ENCODE measurements at places on chromosomes 3 and 15.

DNA sequence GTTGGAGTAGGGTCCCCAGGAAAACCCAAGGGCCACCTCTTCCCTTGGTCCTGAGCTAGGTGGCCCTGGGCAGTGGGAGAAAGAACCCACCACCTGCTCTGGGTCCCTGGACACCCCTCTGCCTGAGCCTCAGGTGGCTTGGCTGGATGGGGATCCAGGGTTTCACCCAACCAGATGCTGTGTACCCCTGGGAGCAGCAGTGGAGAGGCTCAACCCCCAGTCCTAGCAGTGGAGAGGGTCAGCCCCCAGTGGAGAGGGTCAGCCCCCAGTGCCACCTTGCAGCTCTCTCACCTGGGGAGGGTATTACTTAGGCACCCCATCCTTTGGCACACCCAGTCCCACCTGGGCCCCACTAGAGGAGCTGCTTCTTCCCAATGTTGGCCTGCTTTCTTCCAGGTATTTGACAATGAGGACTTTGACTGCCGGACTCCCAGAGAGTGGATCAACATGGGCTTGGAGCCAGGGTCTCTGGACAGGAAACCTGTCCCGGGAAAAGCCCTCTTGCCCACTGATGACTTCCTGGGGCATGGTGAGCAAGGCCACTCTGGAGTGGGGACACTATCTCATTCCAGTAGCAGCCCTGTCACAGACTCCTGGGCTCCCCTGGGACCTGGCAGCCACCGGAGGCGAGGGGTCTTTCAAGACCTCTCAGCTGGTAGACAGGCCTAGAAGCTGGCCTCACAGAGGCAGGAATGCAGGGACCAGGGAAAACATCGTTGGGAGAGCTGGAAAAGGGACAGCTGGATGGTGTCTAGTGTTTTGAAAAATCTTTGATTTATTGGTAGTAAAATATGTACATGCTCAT is 11.6 kb downstream of the DNAH1 start:
- no peak for DNase-seq

- no peak for DNase-seq
Measured at GRCh38 chr15:60070838-60071493, 66.9 kb downstream of the FOXB1 start.

DNA sequence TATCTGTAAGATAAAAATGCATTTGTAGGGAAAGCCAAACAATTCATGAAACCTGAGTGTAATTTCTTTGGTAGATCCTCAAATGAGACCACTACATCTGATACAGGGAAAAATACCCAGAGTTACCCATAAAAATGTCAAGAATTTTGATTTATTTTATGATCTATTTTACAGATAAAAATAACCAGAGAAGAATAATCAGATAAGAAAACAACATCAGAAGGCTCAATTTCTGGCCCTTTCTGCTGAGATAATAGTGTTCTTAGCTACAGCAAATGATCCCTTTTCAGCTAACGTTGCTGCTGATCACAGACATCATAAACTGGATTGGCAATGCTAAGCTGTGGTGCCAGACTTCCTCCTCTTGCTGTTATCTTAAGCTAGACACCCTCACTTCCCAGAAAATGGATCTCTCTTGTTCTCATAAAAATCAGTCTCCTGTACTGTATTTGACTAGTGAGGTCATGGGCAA is 21.3 kb upstream of the TMEM108 start:
- DNase-seq, result no peak

DNA sequence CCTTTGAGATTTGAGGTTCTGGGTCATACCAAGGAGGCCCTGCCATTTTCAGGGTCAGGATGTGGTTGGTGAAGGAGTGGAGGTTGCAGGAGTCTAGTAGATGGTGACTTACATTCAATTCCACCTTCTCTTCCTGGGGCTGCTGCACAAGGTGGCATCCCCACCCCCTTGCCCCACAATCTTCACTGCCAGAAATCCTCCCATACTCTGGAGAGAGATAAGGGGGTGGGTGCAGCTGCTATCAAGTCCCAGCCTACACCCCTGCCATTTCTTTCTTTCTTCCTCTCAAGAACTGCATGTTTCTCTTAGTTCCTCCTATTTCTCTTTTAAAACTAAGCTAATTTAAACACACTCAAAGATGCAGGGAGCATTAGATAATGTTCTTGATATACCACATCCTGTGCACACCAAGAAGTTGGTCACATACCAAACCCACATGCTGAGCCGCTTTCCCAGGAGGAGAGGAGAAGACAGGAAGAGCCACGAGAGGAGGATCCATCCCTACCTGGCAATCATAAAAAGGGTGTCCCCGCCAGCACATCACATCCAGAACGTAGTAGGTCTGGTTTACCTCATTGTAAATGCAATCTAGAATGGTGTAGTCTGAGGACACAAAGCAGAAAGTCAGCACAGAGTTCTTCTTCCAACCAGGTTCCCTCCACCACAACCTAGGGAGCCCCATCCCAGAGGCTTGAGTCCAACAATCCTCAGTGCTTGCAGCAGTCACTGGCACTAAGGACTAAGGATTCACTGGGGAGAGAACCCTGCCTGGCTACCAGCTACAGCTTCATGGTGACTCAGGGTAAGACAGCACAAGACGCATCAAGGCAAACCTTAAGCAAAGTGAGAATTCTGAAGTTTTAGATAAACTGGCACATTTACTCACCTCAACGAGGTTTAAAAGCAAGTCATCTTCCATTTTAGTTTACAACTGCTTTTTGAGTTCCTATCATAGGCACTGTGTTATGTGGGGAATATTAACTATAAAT is 18.5 kb downstream of the SNUPN start:
- DNase-seq, result peak; percentile 74

- DNase-seq, result no peak
Measured at GRCh38 chr3:94525043-94525442, 462.2 kb downstream of the NSUN3 start.

DNA sequence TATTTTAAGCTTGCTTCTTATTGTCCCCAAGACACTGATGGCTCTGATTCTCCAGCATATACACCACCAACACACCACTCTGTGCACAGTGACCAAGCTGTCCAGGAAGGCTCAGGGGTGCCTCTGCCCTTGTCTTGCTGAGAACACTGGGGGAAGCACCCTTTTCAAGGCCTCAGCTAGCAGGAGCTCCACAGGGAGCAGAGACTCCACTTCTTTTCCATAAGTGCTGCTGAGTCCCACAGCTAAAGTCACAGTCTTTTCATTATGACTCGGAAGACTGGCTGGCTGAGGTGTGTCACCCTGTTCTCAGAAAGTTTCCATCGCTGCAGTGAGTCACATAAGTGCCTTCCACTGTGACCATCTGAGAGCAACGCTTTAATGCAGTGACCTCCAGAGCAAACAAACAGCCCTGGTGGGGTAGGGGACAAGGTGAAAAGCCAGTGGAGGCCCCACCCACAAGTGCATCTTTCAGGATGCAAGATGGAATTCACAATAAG is 226.9 kb upstream of the CHRNA7 start:
- no peak for DNase-seq

DNA sequence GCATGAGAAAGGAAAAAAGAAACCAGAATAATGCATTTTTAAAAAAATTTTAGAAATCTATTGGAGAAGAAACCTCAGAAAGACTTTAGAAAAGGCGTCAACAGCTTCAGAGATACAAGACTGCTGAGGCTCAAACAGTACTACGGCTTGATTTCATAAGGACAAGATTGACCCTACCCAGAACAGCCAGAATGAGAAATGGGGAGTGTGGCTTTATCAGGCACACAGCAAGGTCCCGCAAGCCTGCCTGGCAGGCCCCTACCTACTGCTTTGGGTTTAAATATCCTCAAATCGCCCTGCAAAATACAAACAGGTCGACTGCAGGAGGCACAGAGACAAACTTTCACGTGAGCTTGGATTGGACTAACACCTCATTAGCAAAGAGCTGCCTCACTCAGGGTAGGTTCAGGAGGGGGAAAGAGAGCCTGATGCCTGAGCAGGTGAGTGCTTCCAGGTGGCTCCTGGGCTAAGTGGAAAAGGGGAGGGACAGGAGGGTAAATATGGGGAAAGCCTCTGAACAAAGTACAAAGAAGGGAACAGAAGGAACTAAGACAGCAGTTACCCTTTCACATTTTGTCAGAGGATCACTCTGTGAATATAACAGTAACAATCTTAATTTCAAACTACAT is 87.5 kb downstream of the RORA start:
- no peak for DNase-seq

- DNase-seq, result no peak
Measured at GRCh38 chr3:62870321-62870720, 4.9 kb downstream of the CADPS start.

- DNase-seq, result no peak
Measured at GRCh38 chr3:139425745-139426400, 36.4 kb upstream of the COPB2 start.

GRCh38 chr3:65562447-65562846 is 476.3 kb downstream of the MAGI1 start:
- DNase-seq, result no peak

GRCh38 chr3:99624496-99625236 is 13.7 kb upstream of the COL8A1 start:
- DNase-seq, result no peak

GRCh38 chr15:67070150-67070549 is 4.7 kb downstream of the SMAD3 start:
- no peak for DNase-seq

- DNase-seq, result no peak
Measured at GRCh38 chr3:171178714-171179113, 152.2 kb upstream of the SLC2A2 start.

GRCh38 chr3:183782576-183783276 is 42.7 kb downstream of the MAP6D1 start:
- DNase-seq, result no peak

DNA sequence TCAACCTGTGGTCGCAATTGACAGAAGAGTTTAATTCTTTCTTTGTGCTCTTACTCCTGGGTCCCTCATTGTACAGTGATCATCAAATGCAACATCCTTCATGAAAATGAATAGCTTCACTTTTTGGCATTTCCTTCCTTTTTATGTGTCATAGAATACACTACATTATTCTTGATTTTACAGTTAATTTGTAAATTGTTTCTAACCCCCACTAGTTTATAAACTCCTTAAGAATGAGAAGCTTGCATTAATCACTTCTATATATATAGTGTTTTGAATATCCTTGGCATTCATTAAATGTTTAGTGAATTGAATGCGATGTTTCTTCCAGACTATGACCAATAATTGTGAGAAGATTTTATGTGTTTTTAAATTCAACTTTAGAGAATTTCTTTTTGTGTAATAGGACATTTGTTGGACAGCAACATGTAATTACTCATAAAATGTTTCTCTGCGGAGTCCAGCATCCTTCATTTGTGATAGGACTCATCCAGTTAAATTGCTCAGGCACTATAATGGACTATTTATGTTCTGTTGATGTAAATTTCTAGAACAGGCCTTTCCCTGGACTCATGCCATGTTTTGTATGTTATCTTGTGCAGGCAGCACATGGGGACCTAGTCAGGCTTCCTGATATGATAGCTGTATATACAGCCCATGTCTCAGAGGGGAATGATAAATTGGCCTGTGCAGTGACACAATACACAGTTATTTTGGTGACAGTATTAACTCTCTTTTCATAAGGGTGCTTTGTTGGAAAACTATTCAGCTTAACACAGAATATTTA is 51.3 kb downstream of the MBNL1 start:
- no peak for DNase-seq

DNA sequence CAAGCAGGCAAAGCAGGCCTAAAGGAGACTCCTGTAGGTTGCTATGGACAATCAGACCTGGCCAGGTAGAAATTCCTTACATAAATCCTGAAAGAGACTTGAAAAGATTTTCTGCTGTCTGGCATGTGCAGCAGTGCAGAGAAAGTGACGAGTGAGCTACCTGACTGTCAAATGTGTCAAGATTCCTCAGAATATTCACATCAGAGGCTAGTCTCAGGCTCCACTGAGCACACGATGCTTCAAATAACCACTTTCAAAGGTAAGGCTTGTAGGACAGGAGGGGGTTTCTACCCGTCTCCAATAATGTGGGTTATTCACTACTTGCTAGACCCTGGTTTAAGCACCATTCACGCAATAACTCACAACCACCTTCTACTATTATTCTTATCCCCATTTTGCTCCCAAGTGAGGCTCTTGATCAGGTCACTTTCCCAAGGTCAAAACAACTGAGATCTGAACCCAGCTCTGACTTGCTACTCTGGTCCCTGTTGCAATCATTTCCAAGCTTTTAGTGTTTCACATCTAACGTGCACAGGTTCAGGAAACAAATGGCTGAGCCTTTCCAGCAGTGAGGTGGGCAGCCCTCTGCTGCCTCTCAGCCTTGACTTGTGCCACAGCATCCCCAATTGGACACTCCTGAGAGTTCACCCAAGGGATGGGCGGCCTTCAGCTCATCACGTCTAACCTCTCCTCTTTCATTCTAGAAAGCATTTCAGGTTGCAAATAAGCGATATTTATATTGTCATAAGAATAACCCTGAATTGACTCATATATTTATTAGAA is 329.9 kb upstream of the WNT5A start:
- DNase-seq, result no peak

DNA sequence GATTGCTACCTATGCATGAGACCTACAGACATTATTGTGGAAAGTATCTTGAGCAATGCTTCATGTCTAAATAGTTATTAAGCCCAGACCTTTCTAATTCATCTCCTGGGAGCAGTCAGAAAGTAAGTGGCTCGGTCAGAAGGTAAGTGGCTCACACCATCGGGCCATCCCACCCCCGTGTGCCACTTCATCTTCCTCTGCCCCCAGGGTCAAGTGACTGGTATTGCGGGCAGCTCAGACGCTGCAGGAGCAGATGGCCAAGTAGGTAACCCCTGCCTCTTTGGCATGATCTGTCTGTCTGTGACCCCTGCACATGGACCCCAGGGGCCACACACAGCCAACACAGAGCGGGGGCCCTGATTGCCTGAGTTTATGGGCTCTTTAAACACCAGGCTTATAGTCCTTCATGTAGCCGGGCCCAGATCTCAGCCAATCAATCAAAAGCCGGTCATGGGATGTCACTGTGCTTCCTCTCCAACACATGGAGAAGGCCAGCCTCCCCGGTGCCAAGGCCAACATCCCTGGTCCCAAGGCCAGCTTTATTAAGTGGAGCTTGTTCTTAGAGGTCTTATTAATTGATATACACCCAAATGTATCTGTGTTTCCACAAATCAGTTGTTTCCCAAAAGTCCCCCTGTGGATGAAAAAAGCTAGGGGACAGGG is 42.9 kb downstream of the LARP6 start:
- DNase-seq, result no peak

DNA sequence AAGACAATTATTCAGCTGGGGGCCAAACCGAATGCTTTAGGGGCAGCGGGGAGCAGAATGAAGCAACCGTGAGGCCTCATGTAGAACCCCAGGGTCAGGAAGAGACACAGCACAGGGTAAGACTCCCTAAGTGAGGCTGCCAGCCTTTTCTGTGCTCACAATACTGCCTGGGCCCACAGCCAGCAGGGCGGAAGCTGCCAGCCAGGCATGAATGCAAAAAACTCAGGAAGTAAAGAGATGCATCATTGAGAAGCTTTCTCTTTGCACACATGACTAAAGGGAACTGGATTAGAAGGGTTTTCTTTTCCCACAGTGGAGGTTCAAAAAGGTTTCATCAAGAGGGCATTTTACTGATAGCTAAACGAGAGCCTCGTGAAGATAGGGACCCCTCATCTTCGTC is 33.3 kb downstream of the CA12 start:
- DNase-seq, result no peak

- no peak for DNase-seq
Measured at GRCh38 chr3:45491344-45491743, 103.0 kb downstream of the LARS2 start.

GRCh38 chr3:186696522-186696921 is 20.6 kb upstream of the KNG1 start:
- DNase-seq, result no peak
